ACHN (cell line): ENCODE measurements at places on chromosomes 5 and 9.

- peak; percentile 50 for DNase-seq
Measured at GRCh38 chr5:146447734-146448380, 724 bp downstream of the TCERG1 start.

GRCh38 chr5:79886925-79887655, 104.0 kb downstream of the MTX3 start:
- DNase-seq = no peak

- peak; percentile 73 for DNase-seq
Measured at GRCh38 chr9:93159601-93160471, 24.1 kb upstream of the WNK2 start.

GRCh38 chr5:172082180-172082579, 75.7 kb upstream of the FBXW11 start:
- no peak for DNase-seq
